ENCODE measurements at places on chromosomes 7 and 10.

GRCh38 chr10:118792526-118792925 is 37.8 kb upstream of the CACUL1 start:
- no peak for DNase-seq

DNA sequence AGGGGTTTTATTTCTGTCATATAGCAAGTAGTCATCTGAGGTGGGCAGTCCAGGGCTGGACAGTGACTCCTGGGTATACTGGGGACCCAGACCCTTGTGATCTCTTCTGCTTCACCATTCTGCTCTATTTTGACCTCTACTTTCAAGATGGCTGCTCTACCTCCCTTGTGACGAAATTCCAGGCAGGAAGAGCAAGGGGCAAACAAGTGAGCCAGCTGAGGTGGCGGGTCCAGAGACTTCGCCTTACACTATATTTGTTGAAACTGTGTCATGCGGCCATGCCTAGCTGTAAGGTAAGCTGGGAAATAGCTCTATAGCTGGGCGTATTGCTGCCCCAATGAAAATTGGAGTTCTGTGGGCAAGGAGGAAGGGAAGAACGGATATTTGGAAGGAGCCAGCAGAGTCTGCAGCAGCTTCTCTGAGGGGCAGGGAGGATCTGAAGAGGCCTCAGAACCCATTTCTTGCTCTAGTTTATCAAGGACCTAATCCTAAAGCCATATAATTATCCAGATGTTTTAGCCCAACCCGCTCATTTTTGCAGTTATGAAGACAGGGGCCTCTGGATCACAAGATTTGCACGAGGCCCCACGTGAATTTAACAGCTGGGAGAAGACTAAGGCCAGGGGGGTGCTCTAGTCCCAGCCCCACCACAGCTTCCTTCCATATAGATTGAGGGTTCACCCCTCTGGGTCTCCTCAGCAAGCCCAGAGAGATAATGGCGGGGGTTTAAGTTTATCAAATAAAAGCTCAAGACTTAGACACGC is 7.7 kb upstream of the CPA1 start:
- DNase-seq, result no peak

DNA sequence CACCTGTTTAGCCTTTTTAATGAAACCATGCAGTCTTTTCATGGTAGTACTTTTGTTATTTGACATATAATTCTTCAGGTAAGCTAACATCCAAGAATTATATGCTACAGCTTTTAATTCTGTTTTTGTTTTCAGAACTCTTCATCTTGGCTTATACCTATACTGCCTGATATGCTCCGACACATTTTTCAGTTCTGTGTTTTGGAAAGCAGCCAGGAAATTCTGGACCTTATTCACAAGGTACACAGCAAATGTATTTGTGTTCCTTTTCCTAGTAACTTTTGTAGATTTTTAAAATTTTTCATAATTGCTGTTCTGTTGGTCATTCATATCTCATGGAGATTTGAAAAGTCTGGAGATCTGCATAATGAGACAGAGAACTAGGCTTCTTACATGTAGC is 56.7 kb downstream of the BTAF1 start:
- DNase-seq, result no peak

DNA sequence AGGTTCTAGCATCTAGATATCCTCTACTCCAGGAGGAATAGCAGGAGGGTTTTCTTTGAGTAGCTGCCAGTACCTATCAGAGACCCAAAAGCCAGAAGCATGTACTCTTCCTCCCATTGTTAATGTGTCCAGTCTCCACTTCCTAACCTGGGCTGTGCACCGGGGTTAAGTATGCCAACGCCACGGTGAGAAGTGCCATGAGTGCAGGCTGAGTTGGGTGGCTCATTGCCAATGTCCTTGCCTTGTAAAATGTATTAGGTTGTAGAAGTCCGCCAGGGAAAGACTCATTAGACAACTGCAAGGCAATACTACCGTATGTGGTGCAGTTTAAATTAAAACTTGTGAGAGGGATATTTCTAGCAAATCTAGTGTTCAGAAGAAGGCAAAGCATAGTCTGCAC is 55.0 kb upstream of the PRR15 start:
- DNase-seq, result no peak

- no peak for DNase-seq
These were observed 59.0 kb downstream of the VSTM4 start for GRCh38 chr10:49056356-49056755.

GRCh38 chr10:16674147-16674703 is 143.0 kb downstream of the RSU1 start:
- no peak for DNase-seq

DNA sequence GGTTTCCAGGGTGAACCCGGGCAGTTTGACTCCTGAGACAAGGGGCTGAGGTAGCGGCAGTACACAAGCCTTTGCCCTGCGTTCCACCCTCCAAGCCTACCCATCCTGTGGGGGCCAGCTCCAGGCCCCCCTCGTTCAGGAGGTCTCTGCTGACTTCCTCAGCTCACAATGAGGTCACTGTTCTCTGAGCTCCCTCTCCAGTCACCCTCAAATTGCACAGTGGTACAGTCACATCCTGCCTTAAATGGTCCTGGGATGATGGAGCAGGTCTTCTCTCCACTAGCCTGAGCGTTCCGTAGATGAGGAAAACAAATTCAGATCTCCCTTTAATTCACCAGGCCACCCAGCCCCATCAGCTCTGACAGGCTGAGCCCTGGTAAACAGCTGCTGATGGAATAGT is 90.2 kb downstream of the SH3PXD2A start:
- DNase-seq, result no peak

- no peak for DNase-seq
These were observed 195.0 kb downstream of the MTERF1 start for GRCh38 chr7:91685544-91685943.
